ENCODE measurements at places on chromosomes 11 and 22.

GRCh38 chr11:74282914-74283371 is 28.5 kb downstream of the P4HA3 start:
- DNase-seq: no peak

- no peak for DNase-seq
Observed at GRCh38 chr22:47352920-47353700, 590.7 kb downstream of the TBC1D22A start.

- DNase-seq: no peak
Observed at GRCh38 chr22:43310311-43310710, 32.9 kb downstream of the SCUBE1 start.

- DNase-seq: no peak
Observed at GRCh38 chr11:11432621-11433319, 79.7 kb upstream of the CSNK2A3 start.

DNA sequence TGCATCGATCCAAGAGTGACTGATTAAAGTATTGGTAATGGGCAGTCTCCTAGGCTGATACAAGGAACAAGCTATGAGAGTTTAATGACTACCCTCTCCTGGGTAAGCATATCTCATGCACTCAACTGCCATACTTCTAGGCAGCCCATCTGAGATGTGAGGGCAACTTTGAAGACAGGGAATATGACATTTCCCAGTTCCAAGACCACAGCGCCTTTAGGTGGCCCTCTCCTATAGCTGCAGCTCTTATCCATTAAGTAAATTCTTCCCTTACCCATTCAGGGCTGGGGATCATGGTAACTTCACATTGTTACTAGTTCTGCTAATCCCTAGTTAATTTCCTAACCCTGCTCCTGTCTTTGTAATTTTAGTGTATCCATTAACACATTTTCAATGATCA is 157.3 kb upstream of the CTSC start:
- DNase-seq: no peak

DNA sequence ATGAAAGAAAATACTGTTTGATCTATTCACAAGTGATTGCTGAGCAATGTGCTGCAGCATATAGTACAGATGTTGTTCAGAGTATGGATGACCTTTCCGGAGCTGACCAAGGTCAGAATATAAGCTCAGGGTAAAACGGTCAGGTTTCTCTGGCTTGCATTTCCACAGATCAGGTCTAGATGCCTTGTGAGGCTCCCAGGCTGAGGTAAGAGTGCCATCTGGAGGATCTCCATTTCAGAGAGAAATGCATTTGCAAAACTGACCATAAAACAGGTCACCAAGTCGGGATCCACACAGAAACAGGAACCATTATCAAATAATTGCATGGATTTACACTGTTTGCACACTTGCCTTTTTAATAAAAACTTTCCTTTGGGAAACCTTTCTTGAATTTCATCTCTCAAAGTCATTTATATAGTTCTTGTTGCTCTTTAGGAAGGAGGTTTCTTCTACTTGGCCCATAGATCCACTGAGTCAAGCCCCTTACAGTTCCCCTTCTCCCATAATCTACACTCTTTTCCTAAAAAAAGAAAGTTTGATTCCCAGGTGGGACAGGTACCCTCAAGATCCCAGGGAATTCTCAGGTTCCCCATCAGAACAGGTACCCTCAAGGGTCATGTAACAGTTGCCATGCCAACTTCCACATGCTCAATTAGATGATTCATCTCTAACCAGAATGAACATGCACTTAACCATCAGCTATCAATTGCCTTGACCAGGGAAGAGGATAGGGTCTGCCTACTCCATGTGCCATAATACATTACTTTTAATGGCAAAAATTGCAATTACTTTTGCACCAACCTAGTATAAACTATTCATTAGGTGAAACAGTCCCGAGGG is 25.0 kb upstream of the TMPRSS5 start:
- peak; percentile 10 for DNase-seq

DNA sequence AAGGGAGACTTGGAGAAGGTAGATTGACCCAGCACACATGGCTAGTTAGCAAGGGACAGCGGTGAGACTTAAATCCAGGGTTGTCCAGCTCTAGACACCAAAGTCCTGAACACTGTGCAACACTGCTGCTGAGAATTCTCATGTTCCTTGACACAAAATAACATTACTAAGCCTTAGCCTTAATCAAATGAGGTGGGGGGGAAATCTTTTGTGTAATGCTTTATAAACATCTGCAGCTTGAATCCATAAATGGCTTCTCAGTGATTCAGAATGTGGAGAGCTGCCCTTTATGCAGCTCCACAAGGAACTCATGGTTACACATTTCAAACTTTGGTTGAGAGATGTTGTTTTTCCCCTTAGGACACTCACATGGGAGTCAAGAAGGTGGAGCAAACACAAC is 80.0 kb downstream of the CD44 start:
- DNase-seq: no peak

- no peak for DNase-seq
Observed at GRCh38 chr11:97351939-97352338, 962.1 kb downstream of the JRKL start.

DNA sequence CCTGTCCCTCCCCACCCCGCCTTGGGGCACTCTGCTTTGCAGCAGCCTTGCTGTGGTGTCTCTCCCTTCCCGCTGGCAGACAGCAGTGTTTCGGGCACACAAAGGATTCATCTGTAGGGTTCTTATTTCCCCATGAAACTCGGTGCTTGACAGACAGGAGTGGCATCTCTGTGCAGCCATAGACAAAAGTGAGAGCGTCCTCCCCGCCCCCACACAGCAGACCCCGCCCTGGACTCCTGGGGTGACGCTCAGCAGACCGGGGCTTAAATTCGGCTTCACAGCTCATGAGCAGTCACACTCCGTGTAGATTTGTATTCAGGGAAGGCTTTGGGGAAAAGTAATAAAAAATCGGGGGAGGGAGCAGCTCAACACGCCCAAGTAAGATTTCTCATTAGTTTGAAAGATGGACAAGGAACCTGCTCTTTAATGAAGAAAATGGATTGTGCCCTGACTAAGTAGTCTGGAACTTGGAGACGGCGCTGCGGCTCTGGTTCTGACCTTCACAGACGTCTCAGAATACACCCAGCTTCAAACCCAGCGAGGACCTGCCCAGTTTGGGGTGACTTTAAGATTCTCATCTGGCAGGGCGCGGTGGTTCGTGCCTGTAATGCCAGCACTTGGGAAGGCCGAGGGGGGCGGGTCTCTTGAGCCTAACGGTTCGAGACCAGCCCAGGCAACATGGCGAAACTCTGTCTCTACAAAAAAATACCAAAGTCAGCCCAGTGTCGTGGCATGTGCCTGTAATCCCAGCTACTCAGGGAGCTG is 136.0 kb downstream of the CACNA1I start:
- DNase-seq: no peak

DNA sequence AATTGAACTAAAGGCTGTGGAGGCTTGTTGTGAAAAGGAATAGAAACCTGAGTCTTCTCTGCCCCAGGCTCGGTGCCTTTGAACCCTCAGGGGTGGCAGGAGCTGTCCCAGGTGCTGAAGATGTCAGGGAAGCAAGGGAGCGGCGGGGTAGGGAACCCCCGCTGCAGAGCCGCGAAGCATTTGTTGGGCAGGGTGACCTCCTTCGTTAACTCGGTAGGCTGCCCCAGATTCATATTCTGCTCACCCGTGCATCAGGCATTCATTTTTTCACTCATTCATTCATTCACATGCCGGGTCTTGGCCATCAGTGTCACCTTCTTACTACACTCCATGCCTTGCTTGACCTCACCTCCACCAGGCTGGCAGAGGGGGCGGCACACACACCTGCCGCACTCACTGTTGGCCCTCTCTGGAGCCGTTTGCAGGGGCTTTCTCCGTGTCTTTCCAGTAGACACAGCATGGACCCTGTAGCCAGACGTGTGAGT is 618.9 kb downstream of the BRD1 start:
- DNase-seq: no peak

DNA sequence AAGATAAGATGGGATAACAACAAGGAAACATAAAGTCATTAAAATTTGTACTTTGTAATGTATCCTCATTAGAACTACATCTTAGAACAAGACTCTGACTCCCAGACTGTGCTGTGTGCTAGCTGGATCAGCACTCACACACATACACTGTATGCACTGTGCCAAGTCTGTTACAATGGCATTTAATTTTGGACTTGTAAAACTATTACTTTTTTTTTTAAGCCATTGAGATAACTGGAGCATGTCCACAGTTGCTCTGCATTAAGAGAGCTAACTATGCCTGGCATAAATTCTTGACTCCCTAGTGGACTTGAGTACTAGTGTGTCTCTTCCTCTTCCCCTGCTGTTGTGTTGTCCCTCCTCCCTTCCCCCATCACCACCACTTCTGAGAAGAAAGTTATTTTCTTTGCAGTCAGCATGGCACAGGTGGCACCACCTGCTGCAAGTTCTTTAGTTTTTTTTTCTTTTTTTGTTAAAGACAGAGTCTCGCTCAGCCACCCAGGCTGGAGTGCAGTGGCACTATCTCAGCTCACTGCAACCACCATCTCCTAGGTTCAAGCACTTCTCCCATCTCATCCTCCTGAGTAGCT is 268.6 kb downstream of the TMEM135 start:
- no peak for DNase-seq

- DNase-seq: no peak
Observed at GRCh38 chr11:77038029-77038824, 4.0 kb downstream of the B3GNT6 start.

- no peak for DNase-seq
Observed at GRCh38 chr11:131746201-131746600, 375.8 kb downstream of the NTM start.

GRCh38 chr11:9687711-9688477 is 24.0 kb downstream of the SWAP70 start:
- DNase-seq: no peak

DNA sequence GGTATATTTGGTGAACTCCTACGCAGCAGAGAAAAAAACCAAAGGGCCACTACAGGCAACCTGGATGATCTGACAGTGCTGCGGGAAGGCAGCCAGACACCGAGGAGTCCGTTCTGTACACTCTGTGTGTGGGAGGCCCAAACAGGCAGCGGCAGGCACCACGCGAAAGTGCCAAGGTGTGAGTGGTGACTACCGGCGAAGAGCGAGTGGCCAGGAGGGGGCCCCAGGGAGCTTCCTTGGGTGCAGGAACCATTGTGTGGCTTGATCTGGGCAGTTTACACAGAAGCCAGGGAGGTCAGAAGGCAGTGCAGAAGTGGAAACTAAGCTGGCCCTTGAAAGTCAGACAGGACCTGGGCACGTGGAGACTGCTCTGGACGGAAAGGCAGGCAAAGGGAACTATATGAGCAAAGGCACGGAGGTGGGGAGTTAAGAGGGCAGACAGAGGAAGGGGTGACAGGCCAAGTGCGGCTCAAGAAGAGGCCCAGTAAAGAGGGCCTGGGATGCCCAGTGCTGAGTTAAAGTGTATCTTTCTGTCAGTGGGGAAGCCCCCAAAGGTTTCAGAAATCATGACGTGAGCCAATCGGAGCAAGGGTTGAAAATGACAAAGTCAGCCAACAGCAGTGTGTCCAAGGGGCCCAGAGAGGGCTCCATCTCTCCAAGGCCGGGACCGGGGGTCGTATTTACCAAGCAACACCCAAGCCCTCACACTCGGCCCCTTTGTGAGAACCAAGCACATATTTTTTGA is 10.6 kb downstream of the TMEM184B start:
- peak; percentile 44 for DNase-seq

- DNase-seq: no peak
Observed at GRCh38 chr11:63639199-63639832, 25.1 kb upstream of the PLAAT3 start.

DNA sequence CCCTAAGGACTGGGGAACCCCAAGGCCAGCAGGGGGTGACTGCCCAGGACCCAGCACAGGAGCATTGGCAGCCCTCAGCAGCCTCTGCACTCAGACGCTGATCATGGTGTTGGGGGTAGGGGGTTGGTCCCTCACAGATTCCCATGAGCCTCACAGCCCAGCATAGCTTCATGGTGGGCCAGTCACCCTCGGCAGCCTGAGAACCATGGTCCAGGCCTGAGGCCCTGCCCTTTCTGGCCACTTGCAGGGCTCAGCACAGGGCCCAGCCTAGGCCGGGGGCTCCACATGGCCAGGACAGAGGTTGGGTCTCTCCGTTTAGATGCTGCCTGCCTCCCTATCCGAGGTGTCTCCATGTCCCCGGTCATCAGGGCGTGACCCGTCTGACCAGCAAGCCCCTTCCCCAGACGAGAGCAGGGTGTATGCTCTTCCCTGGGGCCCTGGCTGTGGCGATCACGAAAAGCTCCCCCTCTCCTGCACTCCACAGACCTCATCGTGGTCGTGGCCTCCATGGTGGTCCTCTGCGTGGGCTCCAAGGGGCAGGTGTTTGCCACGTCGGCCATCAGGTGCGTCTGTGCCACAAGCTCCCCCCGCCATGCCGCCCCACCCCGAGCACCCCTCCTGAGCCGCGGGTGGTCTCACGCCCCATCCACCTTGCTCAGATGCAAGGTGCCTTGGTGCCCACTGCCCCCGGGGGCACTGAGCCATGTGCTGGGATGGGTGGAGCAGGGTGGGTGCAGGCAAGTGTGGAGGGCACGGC is 126.2 kb downstream of the KCNQ1 start:
- no peak for DNase-seq

GRCh38 chr11:129457321-129457720 is 81.7 kb downstream of the BARX2 start:
- no peak for DNase-seq

- no peak for DNase-seq
Observed at GRCh38 chr11:39345834-39346442, 2113.5 kb downstream of the LRRC4C start.

GRCh38 chr22:25750569-25751173 is 8.7 kb downstream of the MYO18B start:
- no peak for DNase-seq

- DNase-seq: no peak
Observed at GRCh38 chr22:49216579-49216978, 611.1 kb downstream of the BRD1 start.

DNA sequence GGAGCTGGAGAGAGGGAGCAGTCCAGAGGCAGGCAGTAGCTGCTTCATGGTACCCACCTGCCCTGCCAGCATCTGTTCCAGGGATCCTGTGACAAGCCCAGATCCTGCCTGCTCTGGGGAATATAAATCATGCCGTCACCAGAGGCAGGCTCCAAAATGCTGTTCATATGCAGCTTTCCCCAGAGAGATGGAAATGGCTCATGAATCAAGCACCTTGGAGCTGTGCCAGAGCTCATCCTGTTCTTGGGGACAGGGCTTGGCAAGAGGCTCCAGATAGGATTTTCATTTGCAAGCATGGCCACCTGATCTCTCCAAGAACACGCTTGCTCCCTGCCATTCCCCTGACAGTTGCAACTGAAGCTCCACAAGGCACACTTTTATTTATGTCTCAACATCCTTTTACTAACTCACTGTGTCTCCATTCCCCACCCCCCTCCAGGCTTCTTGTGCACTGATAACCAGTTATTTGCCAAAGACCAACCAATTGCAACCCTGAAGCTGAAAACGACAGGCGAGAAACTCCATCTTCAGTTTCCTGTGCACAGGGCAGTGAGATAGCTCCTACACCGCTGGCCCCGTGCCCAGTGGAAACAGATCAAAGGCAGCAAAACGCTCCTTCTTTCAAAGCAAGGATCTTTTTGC is 115.8 kb upstream of the PITPNB start:
- DNase-seq: peak; percentile 92
